ENCODE measurements at places on chromosomes 13 and 19.

GRCh38 chr13:51000571-51001260 lies 91.1 kb downstream of the RNASEH2B start:
- no peak for DNase-seq

DNA sequence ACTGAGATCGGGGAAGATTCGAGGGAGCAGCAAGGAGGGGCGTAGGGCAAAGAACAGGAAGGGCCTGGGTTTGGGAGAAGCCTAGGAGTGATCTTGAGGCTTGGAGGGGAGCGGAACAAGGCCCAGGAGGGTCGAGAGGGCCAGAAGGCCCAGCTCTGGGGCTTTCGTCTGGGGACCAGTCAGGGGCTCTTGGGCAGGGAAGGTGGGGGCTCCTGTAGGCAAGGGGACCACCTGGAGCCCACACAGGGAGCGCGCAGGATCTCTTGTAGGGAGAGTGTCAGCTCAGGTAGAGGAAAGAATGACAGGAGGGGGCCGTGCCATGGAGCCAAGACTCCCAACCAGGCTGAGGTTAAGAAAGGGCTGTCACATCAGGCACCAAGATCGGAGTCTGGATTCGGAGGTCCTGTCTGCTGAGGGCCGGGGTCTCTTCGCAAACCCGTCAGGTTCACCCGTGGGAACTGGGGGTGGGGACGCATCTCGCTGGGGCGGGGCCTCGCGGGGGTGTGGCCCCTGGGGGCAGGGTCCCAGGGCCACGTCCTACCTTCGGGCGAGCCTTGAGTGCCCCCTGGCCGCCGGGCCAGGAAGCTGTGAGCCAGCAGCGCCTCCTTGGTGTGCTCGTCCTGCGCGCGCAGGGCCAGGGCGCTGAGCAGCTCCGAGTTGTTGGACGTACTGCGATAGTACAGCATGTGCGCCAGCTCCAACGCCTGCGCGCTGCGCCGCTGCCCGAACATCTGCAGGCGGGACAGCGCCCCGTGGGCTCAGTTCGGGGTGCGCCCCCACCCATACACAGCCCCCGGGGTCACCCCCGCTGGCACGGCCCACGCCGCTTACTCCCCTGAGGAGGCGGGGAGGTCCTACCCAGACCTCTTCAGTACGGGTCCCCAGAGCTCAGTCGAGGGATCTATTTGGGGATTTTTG lies 8.4 kb downstream of the EMP3 start:
- peak; percentile 97 for DNase-seq

DNA sequence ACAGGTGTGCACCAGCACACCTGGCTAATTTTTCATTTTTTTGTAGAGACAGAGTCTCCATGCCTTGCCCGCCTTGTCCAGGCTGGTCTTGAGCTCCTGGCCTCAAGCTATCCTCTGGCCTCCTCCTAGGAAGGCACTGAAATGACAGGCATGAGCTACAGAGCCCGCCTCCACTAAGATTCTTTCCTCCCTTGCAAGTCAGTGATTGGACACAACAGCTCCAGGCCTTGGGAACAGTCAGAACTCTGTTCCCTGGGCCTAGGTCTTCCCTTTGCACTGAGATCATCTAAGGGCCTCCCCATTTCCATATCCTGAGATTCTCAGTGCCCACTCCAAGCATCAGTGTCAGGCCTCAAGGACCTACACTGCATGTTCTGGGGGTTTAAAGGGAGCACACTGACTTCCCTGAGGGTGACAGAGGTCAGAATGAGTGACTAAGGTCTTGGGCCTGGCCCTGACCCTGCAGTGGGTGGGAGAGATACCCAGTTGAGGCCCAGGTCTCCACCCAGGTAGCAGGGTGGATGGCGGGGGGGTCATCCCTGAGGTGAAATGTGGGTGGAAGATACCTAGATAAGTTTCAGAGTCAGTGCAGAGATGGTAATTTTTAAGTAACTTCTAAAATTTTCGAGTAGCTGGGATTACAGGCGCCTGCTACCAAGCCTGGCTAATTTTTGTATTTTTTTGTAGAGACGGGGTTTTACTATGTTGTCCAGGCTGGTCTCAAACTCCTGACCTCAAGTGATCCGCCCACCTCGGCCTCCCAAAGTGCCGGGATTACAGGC lies 17.3 kb upstream of the ERCC1 start:
- DNase-seq: no peak

GRCh38 chr13:39484506-39485313 lies 118.3 kb downstream of the LHFPL6 start:
- DNase-seq: no peak

Data from activated CD4-positive, alpha-beta T cell treated with anti-CD3 and anti-CD28 coated beads, Interleukin-10, Interleukin-2, amounts not matched to agents 100 ng/mL and 50 ng/mL, durations not matched to agents 16 hours and 8 hours (primary cell).